ENCODE measurements at places on chromosomes 2 and 18. TPM values are rescaled to one million over a fixed set of nuclear protein-coding genes. Genes with fewer than 3 reads are reported as not detected.

PKDCC gene
- not detected for total RNA-seq

DSG4 gene
- total RNA-seq = not detected

SERPINB12 gene
- total RNA-seq = not detected

PROC gene
- total RNA-seq = not detected

HOXD13 gene
- not detected for total RNA-seq

MYO3B gene
- total RNA-seq = 1.2 TPM

SIX3 gene
- total RNA-seq = 0.14 TPM

FNDC4 gene
- total RNA-seq = not detected

KATNAL2 gene
- 1.0 TPM for total RNA-seq

CASP8 gene
- 79.1 TPM for total RNA-seq

SH3YL1 gene
- 13.9 TPM for total RNA-seq

SERPINB4 gene
- not detected for total RNA-seq

REG3G gene
- not detected for total RNA-seq

MOGAT1 gene
- total RNA-seq = not detected

NPHP1 gene
- not detected for total RNA-seq

SESTD1 gene
- 11.4 TPM for total RNA-seq

ANKRD30BL gene
- total RNA-seq = not detected

HSBP1L1 gene
- total RNA-seq = 7.0 TPM

LIMS3 gene
- total RNA-seq = 0.66 TPM

ATP5F1A gene
- 357 TPM for total RNA-seq

CCDC178 gene
- total RNA-seq = not detected

AQP12A gene
- total RNA-seq = not detected

PROM2 gene
- total RNA-seq = 0.48 TPM

COL3A1 gene
- not detected for total RNA-seq

MAPRE2 gene
- total RNA-seq = 44.5 TPM

AP1S3 gene
- 10.8 TPM for total RNA-seq

LTBP1 gene
- 0.30 TPM for total RNA-seq

SIX2 gene
- not detected for total RNA-seq

C1GALT1C1L gene
- total RNA-seq = 0.14 TPM

GRB14 gene
- not detected for total RNA-seq

LINC00305 gene
- total RNA-seq = not detected

ZNF396 gene
- total RNA-seq = 0.45 TPM

CNRIP1 gene
- total RNA-seq = not detected

UGT1A10 gene
- not detected for total RNA-seq

OTX1 gene
- not detected for total RNA-seq

FER1L5 gene
- not detected for total RNA-seq

BMP10 gene
- total RNA-seq = 0.09 TPM

Data from T-helper 2 cell treated with Interferon-gamma antibody and Interleukin-4, amounts not matched to agents 100 ng/mL and 5 ng/mL, for 36 hours (primary cell).